Brain pericyte (primary cell): ENCODE measurements at places on chromosomes 3 and 15.

DNA sequence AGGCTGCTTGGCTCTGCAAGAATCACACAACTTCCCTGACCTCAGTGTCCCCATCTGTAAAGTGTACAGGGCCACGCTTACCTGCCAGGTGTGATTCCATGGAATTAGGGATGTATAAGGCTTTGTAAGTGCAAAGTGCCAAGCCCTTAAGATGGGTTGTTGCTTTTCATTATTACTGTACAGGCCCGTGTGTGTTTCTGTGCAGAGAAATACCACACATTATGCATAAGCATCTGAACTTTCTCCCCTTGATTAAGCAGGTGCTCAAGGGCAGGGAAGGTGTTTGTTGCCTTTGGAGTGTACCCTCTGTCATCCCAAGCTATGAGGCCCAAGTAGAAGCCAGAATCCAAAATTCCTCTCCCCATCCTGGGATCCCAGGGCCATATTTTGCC lies 13.6 kb upstream of the HRH1 start:
- no peak for DNase-seq

DNA sequence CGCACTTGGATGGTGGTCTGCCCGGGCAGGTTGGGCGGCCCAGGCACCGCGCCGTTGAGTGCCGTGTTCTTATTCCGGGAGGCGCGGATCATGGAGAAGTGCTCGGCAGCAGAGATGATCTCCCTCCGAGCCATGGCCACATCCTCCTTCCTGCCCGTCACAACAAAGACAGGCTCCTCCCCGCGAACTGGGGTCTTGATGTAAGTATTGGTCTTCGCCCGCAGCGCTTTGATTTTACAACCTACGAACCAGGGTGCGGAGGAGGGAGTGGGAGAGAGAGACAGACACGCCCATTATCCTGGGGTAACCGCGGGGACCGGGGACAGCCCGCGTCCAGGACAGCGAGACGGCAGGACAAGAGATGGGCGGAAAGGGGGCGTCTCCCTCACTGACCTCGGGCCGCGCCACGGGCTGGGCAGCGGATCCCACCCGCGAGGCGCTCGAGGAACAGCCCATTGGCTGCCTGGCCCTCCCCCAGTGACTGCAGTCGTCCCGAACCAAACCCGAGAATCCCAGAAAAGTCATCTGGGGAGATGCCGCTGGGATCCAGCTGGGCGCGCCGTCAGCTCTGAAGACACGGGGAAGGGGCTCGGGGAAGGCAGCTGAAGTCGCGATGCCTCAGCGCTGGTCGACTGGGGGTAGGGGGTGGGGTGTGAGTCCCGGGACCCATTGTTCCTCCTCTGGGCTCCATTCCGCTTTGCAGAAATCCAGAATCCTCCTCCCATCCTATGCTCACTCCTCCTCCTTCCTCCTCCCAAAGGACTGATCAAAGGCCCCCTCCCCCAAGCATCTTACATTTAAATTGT lies 1.2 kb downstream of the MEX3B start:
- DNase-seq: peak; percentile 29

- DNase-seq: no peak
Observed at GRCh38 chr3:35757991-35758757, 118.8 kb downstream of the ARPP21 start.

DNA sequence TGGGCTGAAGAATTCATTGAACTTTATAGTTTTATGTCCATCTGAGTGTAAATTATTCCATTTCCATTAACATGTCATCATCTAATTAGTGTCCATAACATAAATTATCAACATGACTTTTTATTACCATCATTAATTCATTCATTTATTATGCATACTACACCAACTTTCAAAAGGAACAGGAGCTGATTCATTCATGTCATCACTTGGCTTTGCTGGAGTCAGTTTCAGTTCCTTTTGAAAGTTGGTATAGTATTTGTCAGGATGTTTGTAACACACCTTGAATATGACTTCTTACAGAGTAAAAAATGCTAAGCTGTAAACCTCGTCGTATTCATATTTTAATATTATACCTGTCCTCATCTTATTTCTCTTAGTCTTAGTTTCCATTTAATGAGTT lies 298.0 kb upstream of the RBMS3 start:
- no peak for DNase-seq

GRCh38 chr15:89665449-89666181 lies 10.3 kb upstream of the KIF7 start:
- DNase-seq: no peak
